ENCODE measurements at places on chromosomes 1 and 21. TPM values are rescaled to one million over a fixed set of nuclear protein-coding genes. Genes with fewer than 3 reads are reported as not detected.

The DMRTA2 gene
- total RNA-seq: not detected

The PTAFR gene
- 22.8 TPM for total RNA-seq

The PALMD gene
- total RNA-seq: 212 TPM

The GJA4 gene
- total RNA-seq: 26.4 TPM
